ENCODE measurements at places on chromosomes 2 and 18.

GRCh38 chr2:863732-864450 is 86.8 kb upstream of the SNTG2 start:
- no peak for DNase-seq

- no peak for DNase-seq
Observed at GRCh38 chr2:217797165-217797564, 205.6 kb downstream of the TNS1 start.

DNA sequence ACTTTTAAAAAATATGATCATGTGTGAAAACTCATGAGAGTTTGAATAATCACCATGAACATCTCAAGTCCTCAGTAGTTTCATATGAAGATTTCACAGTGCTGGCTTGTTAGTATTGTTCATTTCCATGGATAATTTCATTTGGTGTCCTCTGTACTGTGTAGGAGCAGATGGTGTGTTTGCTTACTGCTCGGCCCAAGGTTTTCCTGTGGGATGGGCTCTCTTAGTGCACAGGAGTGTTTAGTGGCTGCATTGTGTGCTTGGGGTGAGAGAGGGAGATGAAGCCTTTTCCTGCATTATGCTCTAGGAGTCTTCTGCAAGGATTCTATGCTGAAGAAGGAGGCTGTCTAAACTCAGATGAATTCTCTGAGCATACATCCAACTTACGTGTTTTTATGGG is 270.6 kb downstream of the SOCS6 start:
- DNase-seq = no peak

DNA sequence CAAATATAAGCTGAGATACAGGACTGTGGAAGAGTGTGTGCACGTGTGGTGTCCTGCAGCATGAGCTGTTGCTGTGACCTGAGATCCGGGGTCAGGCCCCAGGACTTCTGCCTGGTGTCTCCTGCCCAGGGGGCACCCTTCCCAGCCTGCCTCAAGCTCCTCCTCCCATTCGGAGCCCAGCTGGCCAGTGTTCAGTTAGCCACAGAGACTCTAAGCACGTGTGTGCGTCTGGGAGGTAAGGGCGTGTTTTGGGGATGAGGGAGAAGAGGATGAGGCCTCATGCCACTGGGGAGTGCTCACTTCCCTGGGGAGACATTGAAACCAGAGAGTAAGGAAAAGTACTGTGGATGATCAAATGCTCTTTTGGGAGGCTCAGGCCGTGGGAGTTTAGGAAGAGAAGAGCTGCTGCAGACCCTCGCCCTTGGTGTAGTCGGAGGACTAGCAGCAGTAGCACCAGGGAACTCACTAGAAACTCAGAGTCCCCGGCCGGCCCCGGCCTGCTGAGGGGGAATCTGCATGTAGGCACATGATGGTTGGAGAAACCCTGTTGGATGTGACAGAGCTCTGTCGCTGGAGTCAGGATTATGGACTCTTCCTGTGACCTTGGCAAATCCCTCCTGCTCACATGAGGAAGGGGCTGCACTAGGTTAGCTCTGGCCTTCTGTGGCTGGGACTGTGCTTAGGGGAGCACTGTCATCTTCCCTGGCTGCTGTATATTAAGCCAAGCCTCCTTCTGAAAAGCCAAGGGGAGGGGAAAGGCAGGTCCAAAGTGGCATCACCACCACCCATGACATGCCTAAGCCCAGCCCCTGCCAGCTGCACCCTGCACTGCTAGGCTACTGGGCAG is 231.1 kb downstream of the DYSF start:
- no peak for DNase-seq

DNA sequence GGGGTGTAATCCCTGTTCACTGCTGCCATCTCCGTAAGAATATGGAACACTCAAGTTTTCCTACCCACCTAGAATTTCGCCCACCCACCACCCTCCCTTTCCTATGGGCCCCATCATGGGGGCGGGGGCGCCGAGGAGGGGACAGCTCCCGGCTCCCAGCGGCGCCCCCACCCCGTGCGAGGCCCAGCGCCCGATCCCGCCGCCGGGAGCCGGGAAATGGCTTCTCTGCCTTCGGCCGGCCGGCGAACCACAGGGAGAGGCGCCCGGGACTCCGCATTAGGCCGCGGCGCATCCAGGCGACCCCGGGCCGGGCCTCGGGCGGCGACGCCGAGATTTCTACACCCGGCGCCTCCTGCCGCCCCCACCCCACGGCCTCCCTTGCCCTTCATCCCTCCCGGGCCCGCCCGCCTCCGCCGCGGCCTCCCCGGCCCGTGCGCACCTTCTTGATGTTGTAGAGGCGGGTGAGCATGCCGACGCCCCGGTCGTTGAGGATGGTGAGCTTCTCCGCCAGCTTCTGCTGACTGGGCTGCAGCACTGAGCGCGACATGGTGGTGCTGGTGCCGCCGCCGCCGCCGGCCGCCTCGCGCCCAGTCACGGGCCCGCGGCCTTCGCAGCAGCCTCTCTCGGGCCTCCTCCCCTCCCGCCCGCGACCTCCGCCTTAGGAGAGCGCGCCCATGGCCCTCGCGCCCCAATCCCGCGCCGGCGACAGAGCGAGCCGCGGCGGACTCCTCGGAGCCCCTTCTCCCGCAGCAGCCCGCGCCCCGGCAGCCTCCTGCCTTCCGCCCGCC is 510 bp downstream of the NCKAP1 start:
- peak; percentile 78 for DNase-seq

GRCh38 chr2:121999264-121999663 is 243.8 kb downstream of the TSN start:
- DNase-seq = no peak

- no peak for DNase-seq
Observed at GRCh38 chr2:230942920-230943896, 18.2 kb upstream of the GPR55 start.

DNA sequence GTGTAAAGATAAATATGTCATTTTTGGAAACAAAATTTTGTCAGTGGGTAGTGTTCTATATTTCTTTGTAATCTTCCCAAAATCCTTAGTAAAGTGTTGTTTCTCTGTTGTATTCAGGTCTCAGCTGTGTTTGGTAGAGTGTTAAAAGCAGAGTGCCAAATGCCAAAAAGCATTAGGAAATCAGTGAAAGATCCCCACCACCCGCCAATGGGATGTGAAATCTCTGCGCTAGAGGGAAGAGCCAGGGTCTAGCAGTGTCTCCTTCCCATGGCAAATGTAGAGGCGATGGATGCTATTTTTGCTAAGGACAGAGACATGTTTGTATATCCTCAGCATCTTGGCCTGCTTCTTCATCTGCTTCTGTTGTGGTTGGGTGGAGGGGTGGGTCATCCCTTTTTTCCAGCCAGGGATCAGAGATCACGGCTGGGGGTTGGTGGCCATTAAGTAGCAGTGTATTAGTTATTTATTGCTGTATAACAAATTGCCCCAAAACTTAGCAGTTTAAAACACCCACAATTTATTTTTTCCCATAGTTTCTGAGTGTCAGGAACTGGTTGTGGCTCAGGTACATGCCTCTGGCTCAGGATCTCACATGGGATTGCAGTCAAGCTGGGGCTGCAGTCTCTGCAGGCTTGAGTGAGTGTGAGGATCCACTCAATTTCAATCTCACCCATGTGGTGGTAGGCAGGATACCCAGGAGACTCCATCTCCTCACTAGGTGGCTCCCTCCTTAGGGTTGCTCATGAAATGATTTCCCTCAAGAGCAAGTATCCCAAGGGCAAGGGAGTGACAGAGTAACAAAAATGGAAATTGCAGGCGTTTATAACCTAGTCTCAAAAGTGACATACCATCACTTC is 211.9 kb downstream of the MYCN start:
- no peak for DNase-seq

DNA sequence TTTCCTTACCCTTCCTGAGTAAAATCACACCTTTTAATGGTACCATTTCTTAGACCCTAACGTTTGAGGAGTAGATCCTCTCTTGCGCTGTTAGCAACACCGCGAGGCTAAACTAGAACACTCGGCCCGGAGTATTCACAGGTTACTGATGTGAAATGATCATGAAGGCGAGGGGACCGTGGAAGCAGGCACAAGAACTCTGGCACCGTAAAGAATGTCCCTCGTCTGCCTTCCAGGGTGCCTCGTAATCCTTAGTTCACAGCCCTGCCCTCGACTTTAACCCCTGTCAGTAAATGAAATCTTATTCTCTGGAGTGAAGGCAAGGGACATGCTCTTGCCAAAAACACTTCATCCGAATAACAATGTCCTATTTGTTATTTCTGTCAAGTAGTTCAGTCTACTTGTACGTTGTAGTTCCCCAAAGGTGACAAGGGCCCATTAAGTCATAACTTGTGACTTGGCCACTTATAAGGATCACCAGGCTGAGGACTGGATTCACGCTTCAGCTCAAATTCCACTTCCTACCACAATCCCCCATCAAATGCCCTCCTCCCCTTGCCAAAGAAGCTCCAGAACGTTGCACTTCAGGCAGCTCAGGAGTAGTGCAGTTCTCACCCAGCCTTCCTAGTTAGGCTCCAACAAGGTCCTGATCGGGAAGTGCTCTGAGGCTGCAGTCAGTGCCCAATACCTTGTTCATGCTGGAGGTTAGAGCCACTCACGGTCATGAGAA is 43.3 kb upstream of the ITM2C start:
- no peak for DNase-seq

DNA sequence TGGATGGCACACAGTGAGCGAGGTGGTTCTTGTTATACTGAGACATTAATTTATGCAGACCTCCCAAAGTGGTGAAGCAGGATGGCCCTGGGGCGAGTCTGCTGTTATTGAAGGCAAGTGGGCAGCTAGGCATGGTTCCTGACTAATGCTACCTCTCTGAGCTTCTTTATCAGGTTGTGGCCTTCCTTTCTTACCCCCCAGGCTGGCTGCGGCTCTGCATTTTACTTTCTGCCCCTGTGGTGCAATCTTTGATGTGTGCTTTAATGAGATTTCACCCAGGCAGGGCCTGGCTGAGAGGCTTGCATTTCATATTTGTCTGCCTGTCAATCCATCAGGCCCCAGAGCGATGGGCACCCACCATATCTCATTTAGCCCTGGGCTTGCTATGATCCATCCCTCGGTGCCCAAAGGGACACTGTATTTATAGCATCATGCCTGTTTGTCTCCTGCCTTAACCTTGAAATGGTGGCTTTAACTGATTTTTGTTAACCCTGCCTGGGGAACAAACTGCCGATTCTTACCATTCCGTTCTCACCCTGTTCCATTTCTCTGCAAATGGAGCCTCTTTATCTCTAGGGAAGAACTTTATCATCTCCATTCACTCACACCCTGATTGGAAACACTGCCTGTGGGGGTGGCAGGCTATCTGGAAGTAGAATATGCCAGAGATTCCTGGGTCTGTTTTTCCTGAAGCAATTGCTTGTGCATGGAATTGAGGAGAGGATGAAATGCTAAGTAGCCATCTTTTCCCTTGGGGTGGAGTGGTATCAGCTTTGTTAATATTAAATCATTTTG is 316.2 kb upstream of the THSD7B start:
- DNase-seq = no peak

DNA sequence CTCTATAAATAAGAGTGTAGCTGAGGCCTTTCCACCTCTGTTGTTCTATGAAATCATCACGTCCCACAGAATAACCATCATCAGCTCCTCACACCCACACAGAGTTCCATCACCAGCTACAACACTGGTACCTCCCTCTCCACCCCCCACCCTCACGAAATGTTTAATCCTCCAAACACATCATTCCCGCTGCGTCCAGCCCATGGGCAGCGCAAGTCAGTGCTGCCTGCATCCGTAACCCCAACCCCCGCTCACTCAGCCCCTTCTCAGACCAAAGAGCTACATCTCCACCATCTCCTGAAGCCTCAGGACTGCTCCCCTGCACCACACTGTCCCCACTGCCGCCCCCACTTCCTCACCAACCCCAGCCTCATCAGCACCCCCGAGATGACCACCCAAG is 19.4 kb downstream of the DNMT3A start:
- no peak for DNase-seq

GRCh38 chr2:156088587-156088986 is 243.9 kb downstream of the NR4A2 start:
- no peak for DNase-seq

GRCh38 chr18:10013621-10014543 is 100.1 kb downstream of the VAPA start:
- no peak for DNase-seq

GRCh38 chr2:237260039-237260620 is 153.8 kb downstream of the COL6A3 start:
- DNase-seq = no peak

DNA sequence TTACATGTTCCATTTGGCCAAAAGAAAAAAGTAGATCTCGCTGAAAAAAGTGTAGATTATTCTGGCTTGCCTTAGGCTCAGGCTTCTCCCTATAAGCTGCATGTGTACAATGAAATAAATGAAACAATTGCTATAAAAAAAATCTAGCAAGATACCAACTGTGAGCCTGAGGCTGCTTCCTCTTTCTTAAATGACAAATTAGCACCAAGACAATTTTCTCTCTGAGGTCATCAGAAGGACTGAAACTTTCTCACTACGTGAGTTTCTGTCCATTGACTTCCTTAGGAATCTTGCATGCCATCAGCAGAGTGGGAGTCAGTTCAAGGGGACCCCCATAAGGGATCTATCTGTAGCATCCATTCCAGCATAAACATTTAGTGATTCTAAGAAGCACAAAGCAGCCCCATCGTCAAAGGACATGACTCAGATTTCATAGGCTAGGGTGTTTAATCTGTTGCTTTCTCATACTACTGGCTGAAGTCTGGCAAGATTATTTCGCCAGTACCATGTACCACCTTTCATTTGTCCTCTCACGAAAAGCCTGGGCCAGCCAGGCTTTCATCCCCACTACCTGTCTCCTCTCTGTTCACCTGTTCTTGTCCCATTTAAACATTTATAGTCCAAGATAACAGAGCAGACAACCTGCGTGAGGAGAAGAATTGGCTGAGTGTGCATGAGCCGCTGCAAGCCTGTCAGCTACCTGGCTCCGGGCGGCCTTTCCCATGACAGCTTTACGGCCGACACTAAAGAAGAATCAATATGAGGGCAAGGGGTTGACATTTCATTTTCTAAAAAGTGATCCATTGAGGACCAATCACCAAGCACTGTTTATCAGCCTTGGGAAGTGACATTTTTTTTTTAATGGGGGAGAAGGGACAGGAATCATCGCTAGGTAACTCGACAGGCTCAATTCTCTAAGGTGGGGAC is 120.0 kb downstream of the EPHA4 start:
- DNase-seq = no peak

- DNase-seq = no peak
Observed at GRCh38 chr2:232447638-232448303, 8.2 kb upstream of the ALPI start.

DNA sequence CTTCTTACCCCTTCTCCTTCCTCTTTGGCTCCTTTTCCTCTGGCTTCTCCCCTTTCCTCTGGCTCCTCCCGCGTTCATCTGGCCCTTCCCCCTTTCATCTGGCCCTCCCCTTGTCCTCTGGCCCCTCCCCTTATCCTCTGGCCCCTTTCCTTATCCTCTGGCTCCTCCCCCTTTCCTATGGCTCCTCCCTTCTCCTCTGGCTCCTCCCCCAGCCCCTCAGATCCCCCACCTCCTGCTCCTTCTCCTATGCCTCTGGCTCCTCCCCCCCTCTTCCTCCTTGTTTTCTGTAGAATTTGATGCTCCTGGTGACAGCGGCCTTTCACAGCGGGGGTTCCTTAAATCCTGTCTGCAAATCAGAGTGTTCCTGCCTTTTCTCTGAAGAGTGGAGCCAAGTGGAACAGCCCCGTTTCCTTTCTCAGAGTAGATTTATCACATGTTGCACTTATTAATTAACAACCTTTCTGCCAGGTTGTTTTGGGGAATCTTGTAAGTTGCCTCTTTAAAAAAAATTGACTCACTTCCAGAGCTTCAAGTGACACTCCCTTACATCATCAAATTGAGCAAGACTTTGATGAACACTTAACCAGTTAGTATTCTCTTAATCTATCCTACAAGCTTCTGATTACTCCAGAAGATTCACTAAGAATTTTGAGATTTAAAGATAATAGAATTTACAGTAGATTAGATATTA is 27.9 kb downstream of the FABP1 start:
- DNase-seq = no peak

GRCh38 chr2:25996844-25997243 is 14.5 kb upstream of the KIF3C start:
- DNase-seq = no peak

All from NCI-H774 (cell line).